Natural killer cell (primary cell): ENCODE measurements at places on chromosomes 2 and 18. TPM values are rescaled to one million over a fixed set of nuclear protein-coding genes. Genes with fewer than 3 reads are reported as not detected.

DNA sequence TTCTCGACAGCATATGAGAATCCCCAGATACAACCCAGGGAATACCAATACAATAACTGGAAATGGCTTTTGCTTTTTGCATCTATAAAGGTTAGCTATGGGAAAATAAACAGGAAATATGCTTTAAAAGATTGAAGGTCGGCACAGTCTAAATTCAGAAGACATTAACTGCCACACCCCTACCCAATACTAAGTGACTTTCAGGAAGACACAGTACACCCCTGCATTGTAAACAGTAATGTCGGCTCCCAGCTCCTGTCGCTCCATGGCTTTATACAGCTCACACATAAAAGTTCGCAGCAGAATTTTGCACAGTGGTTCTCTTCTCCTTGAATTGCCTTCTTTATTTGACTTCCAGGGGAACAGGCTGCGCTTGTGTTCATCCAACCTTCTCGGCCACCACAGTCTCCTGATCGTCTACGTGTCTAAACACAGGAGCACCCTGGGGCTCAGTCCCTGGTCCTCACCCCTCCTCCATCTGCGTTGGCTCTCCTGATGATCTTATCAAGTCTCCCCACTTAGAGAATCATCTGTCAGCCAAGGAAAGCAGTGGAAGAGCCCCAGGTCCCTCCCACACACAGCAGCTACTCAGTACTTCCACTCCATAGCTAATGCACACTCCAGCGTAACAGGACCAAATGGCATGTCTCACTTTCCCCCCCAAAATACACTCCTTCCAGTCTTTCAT lies 22.7 kb downstream of the CYB5A start:
- no peak overlapping the region for H3K4me3 ChIP-seq
- no peaks in the 10 kb centered on the region for H3K4me1 ChIP-seq
- no peak for DNase-seq

DNA sequence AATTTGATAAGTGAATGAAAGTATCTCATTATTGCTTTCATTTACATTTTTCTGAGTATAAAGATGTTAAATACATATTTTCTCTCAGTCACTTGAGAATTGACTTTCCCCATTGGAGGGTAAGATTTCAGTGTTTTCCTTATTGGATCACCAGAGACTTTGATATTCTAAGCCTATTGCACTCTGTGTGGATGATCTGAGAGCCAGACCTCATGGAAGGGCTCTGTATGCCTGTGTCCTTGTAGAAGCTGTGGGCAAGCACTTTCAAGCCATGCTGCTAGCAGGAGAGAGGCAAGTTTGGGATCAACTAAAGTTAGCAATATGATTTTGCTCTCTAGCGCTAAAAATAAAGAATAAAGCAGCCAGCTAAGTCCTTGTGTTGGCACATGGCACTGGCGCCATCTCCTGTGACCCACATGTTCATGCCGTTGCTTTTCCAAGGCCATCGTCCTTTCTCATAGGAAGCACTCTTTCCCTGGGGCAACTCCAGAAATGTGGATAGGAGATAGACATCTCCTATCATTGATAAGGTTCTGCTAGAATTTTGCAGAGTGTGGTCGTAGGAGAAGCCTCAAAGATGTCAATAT lies 72.6 kb downstream of the AOX1 start:
- no peaks in the 10 kb centered on the region for H3K36me3 ChIP-seq
- H3K4me1 ChIP-seq: no peaks in the 10 kb centered on the region
- no peak overlapping the region for H3K4me3 ChIP-seq

GRCh38 chr2:23871206-23871605 lies 55.7 kb downstream of the ATAD2B start:
- H3K27me3 ChIP-seq: no peaks in the 10 kb centered on the region
- no peak overlapping the region for H3K4me3 ChIP-seq
- H3K4me1 ChIP-seq: no peaks in the 10 kb centered on the region
- no peak overlapping the region for H3K27ac ChIP-seq
- no peak for DNase-seq

DNA sequence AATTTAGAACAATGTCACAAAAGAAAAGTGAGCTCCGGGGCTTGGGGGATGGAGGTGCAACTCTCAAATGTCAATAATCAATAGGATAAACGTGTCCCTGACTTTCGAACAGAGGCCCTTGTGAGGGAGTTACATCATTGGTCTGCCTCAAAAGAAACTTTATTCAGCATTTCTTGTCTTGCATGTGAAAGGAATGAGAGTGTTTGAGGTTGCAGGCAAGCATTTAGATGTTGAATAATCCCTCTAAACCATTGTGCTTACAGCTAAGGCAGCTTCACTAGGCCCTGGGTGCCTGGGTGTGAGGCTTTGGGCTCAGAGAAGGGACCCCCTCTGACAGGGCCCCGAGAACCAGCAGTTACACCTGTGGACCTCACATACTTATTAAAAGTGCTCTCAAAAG lies 28.6 kb upstream of the FHL2 start:
- H3K27me3 ChIP-seq: no peaks in the 10 kb centered on the region
- no peaks in the 10 kb centered on the region for H3K36me3 ChIP-seq
- DNase-seq: no peak
- H3K27ac ChIP-seq: no peak overlapping the region
- H3K4me1 ChIP-seq: peaks cover 21% of the 10 kb centered on the region

DNA sequence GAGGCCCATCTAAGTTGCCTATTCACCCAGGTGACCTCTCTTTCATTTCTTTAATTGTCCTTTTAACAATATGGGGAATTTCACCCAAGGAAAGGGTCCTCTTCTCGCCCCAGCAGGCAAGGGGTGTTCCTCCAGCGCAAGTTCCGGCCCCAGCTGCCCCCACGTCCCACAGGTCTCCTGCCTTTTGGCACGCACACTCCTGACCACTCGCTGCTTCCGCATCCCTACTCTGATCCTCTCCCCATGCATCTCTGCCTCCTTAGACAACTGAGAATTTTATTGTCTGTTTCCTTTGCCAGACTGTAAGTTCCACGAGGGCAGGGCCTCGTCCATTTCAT lies 684 bp upstream of the ARPC2 start:
- peak overlapping the region; percentile 56 for H3K4me3 ChIP-seq
- H3K27ac ChIP-seq: peak overlapping the region; percentile 99
- DNase-seq: no peak
- peaks cover 26% of the 10 kb centered on the region for H3K4me1 ChIP-seq

DNA sequence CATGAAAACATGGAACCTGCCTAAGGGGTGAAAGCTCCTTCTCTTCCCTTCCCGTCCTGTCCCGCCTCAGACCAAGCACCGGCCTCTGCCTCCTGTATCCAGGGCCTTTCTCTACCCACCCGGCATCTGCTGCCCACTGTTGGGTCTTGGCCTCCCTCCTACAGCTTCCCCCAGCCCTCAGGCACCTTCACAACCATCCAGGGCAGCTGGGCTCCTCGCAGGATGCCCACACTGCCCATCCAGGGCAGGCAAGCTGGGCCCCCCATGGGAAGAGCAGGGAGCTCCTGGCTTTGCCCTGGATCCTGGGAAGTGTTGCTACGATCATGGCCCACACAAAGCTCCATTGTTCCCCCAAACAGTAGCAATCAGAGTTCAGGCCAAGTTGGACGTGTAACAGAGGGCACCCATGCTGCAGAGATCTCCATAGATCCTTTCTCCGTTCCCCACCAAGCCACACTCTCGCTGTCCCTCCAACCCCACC lies 206.6 kb downstream of the NDUFA10 start:
- no peak overlapping the region for H3K27ac ChIP-seq
- no peaks in the 10 kb centered on the region for H3K4me1 ChIP-seq
- H3K27me3 ChIP-seq: no peaks in the 10 kb centered on the region
- no peak for DNase-seq

GRCh38 chr2:52456561-52457377 lies 1310.8 kb upstream of the CHAC2 start:
- H3K27ac ChIP-seq: no peak overlapping the region
- no peaks in the 10 kb centered on the region for H3K36me3 ChIP-seq
- H3K4me3 ChIP-seq: no peak overlapping the region

- H3K27me3 ChIP-seq: peaks cover 15% of the 10 kb centered on the region
- H3K36me3 ChIP-seq: no peaks in the 10 kb centered on the region
- H3K4me1 ChIP-seq: peaks cover 15% of the 10 kb centered on the region
- no peak overlapping the region for H3K27ac ChIP-seq
Observed at GRCh38 chr2:20225294-20226151, 593 bp upstream of the SDC1 start.

- no peak overlapping the region for H3K27ac ChIP-seq
- H3K27me3 ChIP-seq: no peaks in the 10 kb centered on the region
- H3K4me3 ChIP-seq: no peak overlapping the region
- no peak for DNase-seq
- H3K4me1 ChIP-seq: peaks cover 8% of the 10 kb centered on the region
Observed at GRCh38 chr2:37776487-37776886, 105.0 kb upstream of the CDC42EP3 start.

GRCh38 chr2:236215196-236215595 lies 47.0 kb upstream of the GBX2 start:
- H3K4me1 ChIP-seq: no peaks in the 10 kb centered on the region
- H3K27me3 ChIP-seq: no peaks in the 10 kb centered on the region
- H3K27ac ChIP-seq: no peak overlapping the region
- H3K36me3 ChIP-seq: no peaks in the 10 kb centered on the region
- H3K4me3 ChIP-seq: no peak overlapping the region

DNA sequence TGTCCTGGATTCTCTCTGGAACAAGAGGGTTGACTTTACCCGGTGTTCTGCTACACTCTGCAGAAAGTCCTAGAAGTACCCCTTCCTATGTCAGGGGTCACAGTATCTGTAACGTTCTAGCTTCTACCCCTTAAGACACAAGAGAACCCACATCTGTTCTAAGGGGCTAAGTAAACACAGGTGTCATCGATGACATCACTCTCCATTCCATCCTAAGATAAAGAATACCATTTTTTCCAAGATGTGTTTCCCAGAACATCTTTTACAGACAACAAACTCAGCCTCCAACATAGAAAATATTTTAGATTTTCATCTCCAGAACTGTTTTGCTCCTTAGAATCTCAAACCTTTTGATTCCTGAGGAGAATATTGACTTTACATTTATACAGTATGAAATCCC lies 239.1 kb downstream of the TRIB2 start:
- H3K36me3 ChIP-seq: no peaks in the 10 kb centered on the region
- H3K27ac ChIP-seq: no peak overlapping the region
- no peaks in the 10 kb centered on the region for H3K4me1 ChIP-seq
- DNase-seq: no peak
- H3K4me3 ChIP-seq: no peak overlapping the region
- H3K27me3 ChIP-seq: peaks cover 2% of the 10 kb centered on the region

GRCh38 chr2:198657512-198658121 lies 800.1 kb downstream of the SATB2 start:
- H3K4me3 ChIP-seq: no peak overlapping the region
- H3K4me1 ChIP-seq: no peaks in the 10 kb centered on the region
- H3K27ac ChIP-seq: no peak overlapping the region
- no peak for DNase-seq
- H3K27me3 ChIP-seq: no peaks in the 10 kb centered on the region

DNA sequence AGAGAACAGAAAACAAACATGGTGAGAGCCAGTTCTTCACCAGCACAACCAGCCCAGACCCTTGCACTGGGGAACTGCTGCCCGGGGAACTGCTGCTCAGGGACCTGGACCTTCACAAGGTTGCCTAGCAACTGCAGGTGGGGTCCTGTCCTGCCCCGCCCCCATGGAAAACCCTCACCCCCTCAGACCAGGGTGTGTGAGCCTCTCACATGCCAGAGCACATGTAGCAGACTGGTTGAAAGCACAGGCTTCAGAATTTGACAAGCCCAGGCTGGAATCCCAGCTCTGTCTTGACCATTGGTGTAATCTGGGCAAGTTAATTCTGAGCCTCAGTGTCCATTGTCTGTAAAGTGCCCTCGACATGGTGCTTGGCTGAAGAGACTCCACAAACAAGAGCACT lies 118.6 kb downstream of the LOXHD1 start:
- no peak overlapping the region for H3K4me3 ChIP-seq
- H3K4me1 ChIP-seq: no peaks in the 10 kb centered on the region
- H3K27me3 ChIP-seq: no peaks in the 10 kb centered on the region

DNA sequence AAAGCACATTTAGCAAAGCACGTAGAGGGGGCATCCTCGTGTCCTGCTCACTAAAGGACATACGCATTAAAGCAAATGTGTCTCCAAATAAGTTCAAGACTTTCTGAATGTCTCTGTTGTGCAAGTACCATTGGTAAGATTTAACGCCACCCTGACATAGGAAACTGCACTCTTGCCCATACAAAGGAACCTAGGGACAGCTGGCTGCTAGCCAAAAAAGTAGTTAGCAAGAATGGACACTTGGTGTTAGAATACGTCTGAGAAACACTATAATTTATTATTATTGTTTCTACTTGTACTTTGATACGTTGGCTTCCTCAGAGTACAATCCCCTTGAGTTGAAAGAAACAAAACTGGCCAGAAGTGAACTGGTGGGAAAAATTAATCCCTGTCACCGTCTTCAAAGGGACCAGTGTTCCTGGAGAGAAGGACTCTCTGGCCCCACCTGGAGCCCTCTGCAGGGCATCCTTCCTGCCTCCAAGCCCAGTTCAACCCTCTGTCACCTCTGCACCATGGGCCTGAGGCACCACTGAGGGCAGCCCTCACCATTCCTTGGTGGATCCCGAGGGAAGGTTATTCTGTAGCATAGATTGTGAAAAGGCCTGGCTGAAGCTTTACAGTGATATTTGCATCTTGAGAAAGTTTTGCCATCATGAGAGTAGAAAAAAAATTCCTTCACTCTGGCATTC lies 51.4 kb upstream of the APCDD1 start:
- H3K27me3 ChIP-seq: no peaks in the 10 kb centered on the region
- peaks cover 3% of the 10 kb centered on the region for H3K4me1 ChIP-seq
- no peak overlapping the region for H3K4me3 ChIP-seq
- H3K27ac ChIP-seq: no peak overlapping the region

DNA sequence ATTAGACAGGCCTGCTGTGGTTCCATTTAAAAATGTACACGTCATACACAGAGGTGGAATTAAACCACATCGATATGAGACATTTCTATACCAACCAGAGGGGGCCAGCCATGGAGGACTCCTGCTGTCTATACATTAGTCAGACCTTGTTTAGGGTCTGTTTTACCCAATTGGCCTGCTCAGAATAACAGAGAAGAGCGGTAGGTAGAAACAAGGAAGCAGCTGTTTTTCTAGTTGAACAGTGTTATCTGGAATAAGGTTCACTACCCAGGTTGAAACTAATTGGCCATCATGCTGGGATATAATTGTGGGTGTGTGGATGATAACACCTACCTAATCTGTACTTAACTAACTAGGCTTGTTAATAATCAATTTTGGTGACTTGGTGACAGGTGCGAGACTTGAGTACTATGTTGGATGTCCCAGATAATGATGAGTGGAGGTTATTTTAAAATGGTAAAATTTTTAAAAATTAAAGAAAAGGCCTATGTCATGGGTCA lies 47.5 kb downstream of the RHBDD1 start:
- no peaks in the 10 kb centered on the region for H3K27me3 ChIP-seq
- no peak overlapping the region for H3K4me3 ChIP-seq
- H3K4me1 ChIP-seq: no peaks in the 10 kb centered on the region

GRCh38 chr2:214706986-214707385 lies 102.5 kb downstream of the BARD1 start:
- no peaks in the 10 kb centered on the region for H3K27me3 ChIP-seq
- no peak overlapping the region for H3K4me3 ChIP-seq
- H3K36me3 ChIP-seq: no peaks in the 10 kb centered on the region
- no peak for DNase-seq
- no peak overlapping the region for H3K27ac ChIP-seq

- H3K36me3 ChIP-seq: no peaks in the 10 kb centered on the region
- H3K27ac ChIP-seq: no peak overlapping the region
- no peak overlapping the region for H3K4me3 ChIP-seq
Observed at GRCh38 chr2:199989822-199990221, 34.4 kb downstream of the MAIP1 start.

Gene GKN2
- not detected for total RNA-seq

Gene FAM161A
- total RNA-seq: 0.68 TPM

Gene EPHA4
- total RNA-seq: 44.7 TPM

Gene ALPP
- not detected for total RNA-seq

Gene MOGAT1
- not detected for total RNA-seq

Gene GAREM2
- 7.2 TPM for total RNA-seq

Gene RAB6D
- total RNA-seq: not detected

Gene MYO1B
- total RNA-seq: 0.80 TPM

Gene DUSP2
- total RNA-seq: 300 TPM
